ENCODE measurements at places on chromosomes 5 and 9.

- no peak for DNase-seq
Observed at GRCh38 chr9:80554301-80554700, 982.5 kb downstream of the TLE4 start.

- DNase-seq, result no peak
Observed at GRCh38 chr5:125463466-125464092, 717.1 kb upstream of the ZNF608 start.

DNA sequence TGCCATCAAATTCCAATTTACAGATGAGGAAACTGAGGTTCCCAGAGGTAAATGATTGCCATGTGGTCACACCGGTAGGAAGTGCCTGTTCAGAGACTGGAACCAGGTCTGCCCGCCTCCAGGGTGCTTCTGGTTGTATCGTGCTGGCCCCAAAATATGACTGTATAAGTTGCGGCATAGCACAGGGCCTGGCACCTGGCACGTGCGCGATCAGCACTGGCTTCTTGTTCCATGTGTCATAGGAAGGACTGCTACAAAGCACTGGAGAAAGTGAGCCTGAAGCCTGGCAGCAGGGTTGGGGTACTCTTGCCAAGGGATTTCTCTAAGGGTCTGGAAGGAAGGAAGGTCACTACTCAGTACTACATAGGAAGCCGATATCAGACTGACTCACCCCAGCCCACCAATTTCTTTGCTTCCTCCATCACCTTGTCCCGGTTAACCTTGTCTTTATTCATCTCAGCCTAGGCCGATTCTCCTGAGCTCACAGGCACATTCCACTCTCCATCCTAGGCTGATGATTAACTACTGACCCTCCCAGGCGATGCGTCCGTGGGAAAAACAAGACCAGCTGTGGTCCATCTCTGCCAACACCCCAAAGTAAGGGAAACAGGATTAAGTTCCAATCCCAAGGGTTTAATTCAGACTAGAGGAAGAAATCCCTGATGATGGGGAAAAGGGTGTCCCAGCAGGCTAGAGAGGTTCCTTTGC lies 1.8 kb downstream of the HRH2 start:
- no peak for DNase-seq

DNA sequence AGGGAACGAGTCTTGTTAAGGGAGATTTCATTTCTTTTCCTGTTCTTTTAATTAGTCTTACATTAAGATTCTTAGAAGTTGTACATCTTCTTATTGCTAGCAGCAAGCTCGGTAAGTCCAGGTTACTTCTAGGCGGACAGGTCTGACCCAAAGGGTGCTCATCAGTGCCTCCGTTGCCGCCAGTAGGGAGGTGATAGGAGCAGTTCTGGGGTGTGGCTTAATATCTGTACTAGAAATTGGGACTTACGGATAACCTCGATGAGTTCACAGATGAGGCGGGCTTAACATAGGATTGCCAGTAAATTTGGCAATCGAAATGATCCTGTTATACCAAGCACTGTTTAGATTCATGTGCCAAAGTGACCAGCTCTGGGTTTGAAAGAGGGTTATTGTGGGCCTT lies 278.8 kb downstream of the FANCC start:
- DNase-seq, result no peak

GRCh38 chr9:131008563-131008908 lies 438 bp upstream of the LAMC3 start:
- no peak for DNase-seq

- no peak for DNase-seq
Observed at GRCh38 chr5:99314721-99315120, 385.9 kb upstream of the CHD1 start.

All from NCI-H1105 (cell line).